A549 treated with ZK216348 at 1 μM for 4 hours (cell line): ENCODE measurements at places on chromosomes 12 and 14. TPM values are rescaled to one million over a fixed set of nuclear protein-coding genes. Genes with fewer than 3 reads are reported as not detected.

CACNA1C gene
- 0.09 to 0.11 TPM in 2 of 5 replicates, not detected in the others for total RNA-seq

MARS1 gene
- total RNA-seq = 126 to 186 TPM (median 138 TPM) in 5 replicates

CTDSP2 gene
- 40.9 to 60.8 TPM (median 50.5 TPM) in 5 replicates for total RNA-seq

TMEM253 gene
- total RNA-seq = 0.29 to 1.3 TPM (median 0.84 TPM) in 5 replicates

SPX gene
- 2.3 to 4.0 TPM (median 2.9 TPM) in 5 replicates for total RNA-seq

KLHL28 gene
- total RNA-seq = 4.0 to 6.4 TPM (median 5.9 TPM) in 5 replicates

TXNRD1 gene
- total RNA-seq = 850 to 1,127 TPM (median 1,016 TPM) in 5 replicates

IFNG-AS1 gene
- total RNA-seq = not detected in 5 replicates
